Karpas-422 (cell line): ENCODE measurements at places on chromosomes 12 and 14.

- DNase-seq, result no peak
Measured at GRCh38 chr12:91053951-91054715, 3.7 kb downstream of the KERA start.

DNA sequence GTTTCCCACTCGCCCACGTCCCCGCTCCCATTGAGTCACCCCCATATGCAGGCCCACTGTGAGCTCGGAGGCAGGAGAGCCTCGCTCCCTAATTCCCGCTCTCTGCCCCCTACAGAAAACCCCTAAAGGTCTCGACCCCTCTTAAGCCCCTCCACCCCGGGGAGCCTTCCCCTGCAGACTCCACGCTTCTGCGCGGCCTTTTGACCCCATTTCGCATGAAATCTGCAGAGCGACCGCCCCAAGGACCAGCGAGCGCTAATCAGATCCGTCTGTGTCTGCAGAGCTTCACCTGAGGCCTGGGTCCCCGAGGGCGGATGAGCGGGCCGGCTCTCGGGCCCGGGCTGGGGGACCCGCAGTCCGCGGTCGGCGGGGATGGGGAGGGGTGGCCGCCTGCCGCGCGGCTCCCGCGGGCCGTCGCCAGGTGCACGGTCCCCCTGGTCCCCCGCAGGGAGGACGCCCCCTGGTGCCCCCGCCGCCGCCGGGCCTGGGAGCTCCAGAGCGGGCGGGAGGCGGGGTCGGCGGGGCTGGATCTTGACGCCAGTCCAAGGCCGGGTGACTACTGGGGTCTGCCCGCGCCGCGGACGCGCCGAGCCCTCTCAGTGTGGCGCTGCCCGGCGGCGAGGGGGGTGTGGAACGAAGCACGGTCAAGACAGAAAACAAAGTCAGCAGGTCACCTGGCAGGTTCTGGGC, 10.1 kb downstream of the BMP4 start:
- DNase-seq, result no peak

GRCh38 chr12:94151582-94151981, 3.2 kb downstream of the PLXNC1 start:
- no peak for DNase-seq

DNA sequence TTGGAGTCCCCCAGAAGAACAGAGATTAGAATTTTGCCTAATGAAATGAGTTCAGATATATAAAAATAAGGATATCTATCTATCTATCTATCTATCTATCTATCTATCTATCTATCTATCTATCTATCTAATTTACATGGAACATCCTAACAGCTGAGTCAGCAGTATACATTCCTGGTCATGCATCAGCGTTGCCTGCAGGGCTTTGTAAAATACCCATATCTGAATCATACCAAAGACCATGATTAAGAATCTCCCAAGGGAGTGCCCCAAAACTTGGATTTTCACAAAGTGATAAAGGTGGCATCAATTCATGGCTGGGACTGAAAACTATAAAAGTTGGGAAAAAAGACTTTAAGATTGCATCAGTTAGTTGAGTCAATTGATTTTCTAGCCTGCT, 32.7 kb upstream of the SYT10 start:
- DNase-seq, result no peak

- DNase-seq, result peak; percentile 79
Measured at GRCh38 chr14:39988939-39989338, 556.7 kb upstream of the FBXO33 start.

GRCh38 chr12:27193854-27194544, 50.1 kb upstream of the STK38L start:
- no peak for DNase-seq

DNA sequence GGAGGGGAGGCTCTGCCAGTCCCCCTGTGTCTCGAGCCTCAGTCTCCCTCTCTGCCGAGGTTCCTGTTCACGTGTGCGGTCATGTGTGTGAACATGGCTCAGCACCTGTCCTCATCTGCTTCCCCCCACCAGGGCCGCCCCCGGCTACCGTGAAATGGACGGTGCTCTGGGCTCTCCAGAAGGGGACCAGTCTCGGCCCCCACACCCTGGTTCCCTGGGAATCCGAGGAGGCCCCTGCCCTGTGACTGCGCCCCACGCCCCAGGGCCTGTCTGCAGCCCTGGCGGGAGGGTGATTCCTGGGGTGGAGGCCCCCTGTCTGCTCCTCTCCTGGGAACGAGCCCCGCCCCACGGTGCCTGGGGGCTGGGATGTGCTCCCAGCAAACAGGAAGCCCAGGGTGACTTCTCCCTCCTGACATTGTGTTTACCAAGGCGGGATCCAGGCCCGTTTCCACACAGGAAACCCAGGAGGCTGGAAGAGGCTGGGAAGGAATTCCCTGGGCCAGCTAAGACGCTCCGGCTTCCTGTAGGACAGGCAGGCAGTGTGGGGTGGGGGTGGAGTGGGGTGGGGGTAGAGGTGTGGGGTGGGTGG, 46.6 kb downstream of the KIF26A start:
- no peak for DNase-seq

DNA sequence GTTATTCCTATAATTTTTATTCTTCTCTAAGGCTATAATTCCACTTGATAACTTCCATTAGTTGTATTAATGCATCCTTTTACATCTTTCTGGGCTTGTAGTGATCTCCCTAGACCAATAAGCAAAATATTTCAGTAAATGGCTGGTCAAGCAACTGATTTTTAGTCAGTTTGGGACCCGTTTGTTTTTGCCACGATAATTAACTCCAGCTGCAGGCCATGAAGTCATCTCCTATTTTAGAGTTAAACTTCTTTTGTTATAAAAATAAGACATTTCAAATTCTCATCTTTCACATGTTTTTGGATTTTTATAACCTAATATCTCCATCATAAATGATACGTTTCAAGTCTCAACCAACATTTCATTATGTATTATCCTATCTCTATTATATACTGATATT, 49.4 kb downstream of the MAGOHB start:
- no peak for DNase-seq

GRCh38 chr14:28754209-28754985, 12.2 kb upstream of the FOXG1 start:
- DNase-seq, result peak; percentile 83

- no peak for DNase-seq
Measured at GRCh38 chr14:50344116-50344775, 32.1 kb downstream of the DMAC2L start.

DNA sequence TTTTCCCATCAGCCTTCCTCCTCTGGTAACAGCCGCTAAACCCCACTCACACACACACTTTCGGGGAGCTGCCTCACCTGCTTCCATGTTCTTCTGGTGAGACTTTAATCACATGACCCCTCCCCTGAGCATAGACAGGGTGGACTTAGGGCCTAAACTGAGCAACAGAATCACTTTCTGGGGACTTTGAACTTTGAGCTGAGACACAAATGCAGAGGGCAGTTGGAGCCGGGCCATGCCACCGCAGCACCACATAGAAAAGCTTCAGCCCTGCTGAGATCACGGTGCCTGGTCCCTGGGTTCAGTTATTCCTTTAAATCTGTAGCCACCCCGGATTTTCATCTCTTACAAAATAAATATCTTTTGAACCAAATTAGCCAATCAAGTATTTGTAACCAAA, 18.4 kb upstream of the MAP3K9 start:
- DNase-seq, result no peak

DNA sequence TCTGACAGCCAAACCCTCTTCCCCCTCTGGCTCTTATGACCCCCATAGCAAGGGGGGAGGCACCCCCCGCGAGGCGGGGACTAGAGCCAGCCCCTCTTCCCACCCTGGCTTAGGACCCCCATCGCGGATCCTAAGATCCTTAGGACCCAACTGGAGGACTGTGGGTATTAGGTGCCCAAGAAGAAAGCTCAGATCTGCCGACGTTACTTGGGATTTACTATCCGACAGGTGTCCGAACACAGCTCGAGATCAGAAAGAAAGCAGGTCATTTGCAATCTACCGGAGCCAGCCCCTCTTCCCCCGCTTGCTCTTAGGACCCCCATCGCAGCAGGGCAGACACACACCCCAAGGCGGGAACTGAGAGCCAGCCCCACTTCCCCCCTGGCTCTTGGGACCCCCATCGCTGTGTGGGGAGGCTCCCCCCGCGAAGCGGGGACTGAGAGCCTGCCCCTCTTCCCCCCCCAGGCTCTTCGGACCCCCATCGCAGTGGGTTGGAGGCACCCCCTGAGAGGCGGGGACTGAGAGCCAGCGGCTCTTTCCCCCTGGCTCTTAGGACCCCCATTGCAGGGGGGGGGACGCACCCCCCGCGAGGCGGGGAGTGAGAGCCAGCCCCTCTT, 46.8 kb downstream of the DDX11 start:
- DNase-seq, result no peak

DNA sequence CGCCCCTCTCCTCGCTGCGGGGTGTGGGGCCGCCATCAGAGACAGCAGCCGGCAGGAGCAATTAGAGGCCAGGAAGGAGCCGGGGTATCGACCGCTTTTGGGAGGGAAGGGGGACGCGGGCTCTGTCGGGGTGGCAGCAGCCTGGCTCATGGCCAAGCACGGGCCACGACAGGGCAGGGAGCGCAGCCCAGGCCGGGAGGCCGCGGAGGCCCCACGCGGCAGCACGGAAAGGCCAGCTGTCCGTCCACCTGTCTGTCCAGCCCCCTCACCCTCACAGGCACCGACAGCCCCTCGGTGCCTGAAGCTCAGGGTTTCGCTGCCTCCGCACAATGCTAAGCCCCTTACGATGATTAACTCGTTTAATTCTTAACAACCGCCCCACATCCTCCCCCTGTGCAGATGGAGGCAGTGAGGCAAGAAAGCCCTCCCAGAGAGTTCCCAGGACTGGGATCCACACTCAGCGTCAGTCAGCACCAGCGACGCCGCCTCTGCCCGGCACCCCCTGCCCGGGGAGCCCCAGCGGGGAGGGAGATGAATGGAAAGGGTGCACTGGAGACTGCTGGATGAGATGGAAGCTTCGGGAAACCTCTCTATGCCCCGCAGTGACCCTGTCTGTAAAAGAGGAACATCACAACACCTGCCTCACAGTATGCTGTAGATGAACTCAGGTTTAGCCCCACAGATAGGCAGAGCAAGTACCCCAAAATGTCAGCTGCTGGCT, 23.7 kb downstream of the NCOR2 start:
- peak; percentile 59 for DNase-seq

DNA sequence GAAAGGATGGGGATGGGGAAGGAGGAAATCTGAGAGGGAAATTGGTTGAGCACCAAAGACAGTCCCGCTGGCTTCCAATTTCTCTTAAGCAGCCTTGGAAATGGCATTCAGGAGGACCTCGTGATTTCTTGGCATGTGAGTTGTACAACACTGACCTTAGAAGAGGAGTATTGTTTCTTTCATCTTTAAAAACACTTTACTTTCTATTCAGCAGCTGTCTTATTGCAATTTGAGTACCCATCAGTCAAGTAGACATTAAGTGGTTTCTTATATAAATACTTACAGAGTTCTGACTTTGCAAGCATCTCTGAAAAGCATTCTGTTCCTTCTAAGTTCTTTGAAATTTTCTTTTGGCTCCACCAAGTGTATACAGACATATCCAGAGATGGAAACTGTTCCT, 83.2 kb downstream of the LMNTD1 start:
- DNase-seq, result no peak

DNA sequence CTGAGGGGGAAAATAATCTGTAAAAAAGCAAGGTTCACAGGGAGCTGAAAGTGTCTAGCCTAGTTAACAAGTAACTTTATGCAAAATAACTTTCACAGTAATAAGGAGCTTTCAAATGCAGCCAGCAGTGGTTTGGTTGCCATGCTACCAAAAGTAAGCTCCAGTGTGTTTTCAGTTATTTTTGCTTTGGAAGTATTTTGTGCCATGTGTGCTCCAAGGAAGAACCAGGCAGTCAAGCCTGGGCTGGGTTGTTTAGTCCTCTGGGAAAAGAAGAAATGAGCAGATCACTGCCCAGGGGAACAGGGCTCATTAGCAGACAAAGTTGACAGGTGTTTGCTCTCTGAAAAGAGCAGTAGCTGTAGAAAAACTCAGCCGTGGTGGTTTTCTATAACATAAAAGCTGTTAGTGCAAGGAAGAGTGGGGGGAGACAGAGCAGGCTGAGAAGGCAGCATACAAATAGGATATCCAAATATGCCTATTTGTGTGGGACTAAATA, 92.8 kb upstream of the TMTC2 start:
- no peak for DNase-seq

DNA sequence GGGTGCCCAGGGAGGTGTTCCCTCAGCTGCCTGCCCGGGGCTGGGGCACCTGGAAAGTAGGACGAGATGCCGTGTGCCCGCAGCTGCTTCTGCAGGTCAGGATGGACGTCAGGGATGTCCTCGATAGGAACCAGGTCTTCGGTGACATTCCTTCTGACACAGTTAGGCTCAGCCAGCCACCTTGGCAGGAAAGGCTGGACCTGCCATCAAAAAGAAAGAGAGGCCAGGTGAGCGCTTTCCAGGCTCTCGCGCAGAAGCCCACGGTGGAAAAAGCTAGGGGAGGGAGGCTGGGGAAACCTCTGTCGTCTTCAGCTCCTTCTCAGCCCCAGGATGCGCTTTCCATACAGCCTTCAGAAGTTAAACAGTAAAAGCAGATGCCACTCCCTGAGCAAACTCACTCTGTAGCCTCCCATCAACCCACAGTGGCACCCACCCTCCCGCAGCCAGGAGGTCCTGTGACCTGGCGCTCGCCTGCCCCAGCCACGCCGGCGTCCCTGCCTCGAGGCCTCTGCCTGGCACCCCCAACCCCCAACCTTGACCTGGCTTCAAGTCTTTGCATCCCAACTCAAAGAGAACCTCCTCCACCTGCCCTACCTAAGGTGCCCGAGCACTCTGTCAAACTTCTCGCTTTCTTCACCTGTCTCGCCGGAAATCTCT, 1.3 kb downstream of the DDX51 start:
- no peak for DNase-seq

GRCh38 chr14:83548061-83548839, 1981.7 kb upstream of the FLRT2 start:
- no peak for DNase-seq

DNA sequence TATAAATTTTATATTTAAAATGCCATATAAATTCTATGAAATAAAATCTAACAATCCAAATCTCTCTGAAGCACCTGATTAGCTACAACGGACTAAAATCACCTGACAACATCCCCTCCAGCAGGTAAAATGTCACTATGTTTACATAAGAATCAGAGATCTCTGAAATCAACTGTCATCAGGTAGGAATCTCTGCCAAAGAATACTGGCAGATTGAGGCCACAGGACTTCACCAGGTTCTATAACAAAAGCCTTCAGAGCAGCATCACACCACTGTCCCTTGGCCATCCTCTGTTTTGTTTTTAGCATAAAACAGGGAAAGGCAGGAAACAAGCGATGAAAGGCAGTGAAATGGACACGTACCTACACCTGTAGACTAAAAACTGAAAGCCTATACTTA, 22.1 kb downstream of the FGD6 start:
- DNase-seq, result no peak
